Nucleus accumbens (tissue), 56 donors: ENCODE measurements at places on chromosomes 1 and 21.

DNA sequence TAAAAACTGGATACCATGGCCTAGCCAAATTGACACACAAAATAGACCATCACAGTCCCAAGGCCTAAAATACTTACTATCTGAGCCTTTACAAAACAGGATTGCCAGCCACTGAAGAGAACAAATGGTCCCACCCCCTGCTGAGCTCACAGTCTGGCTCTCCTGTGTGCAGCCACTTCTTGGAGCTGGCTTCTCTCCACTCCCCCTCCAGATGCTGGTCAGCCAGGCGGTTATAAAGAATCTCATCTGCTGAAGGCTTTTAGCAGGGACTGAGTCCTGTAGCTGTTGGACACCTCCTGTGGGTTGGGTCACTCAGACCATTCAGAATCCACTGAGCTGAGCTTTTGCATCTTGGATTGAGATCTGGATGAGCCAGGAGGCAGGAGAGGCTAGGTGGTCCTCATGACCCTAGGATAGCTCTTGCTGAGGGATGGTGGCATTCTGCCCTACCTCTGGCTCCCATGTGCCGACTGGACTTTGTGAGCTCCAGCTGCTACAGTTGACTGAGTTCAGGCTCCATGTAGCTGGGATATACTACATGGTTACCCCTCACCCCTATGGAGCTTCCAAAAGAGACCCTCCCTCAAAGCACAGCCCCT, 16.1 kb downstream of the OXCT2 start:
- no peak for DNase-seq

DNA sequence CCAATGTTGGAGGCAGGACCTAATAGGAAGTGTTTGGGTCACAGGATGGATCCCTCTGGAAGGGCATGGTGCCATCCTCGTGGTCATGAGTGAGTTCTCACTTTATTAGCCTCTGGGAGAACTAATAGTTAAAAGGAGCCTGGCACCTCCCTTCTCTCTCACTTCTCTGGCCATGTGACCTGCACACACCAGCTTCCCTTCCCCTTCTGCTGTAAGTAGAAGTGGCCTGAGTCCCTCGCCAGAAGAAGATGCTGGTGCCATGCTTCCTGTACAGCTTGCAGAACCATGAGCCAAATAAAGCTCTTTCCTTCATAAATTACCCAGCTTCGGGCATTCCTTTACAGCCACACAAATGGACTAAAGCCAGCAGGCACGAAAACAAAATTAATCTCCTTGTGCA, 23.6 kb downstream of the ACOT7 start:
- no peak for DNase-seq

GRCh38 chr1:92399076-92399475, 87.6 kb downstream of the GFI1 start:
- DNase-seq, result no peak

DNA sequence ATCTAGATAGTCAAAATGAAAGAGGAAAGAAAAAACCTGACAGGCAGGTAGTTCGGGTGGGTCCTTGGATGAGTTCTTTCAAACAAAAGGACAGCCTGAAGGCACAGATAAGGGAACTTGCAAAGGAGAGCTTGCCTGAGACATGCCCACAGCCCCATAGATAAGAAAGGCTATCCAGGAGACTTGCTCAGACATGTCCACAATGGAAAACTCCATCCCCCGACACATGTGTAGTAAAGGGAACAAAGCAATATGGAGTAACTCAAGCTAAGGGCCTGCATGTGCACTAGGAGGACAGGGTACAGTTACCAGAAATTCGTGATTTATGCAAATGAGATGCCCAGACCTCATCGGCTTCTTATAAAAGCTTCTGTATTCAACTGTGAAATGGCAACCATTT, 281.5 kb downstream of the NEGR1 start:
- DNase-seq, result no peak

DNA sequence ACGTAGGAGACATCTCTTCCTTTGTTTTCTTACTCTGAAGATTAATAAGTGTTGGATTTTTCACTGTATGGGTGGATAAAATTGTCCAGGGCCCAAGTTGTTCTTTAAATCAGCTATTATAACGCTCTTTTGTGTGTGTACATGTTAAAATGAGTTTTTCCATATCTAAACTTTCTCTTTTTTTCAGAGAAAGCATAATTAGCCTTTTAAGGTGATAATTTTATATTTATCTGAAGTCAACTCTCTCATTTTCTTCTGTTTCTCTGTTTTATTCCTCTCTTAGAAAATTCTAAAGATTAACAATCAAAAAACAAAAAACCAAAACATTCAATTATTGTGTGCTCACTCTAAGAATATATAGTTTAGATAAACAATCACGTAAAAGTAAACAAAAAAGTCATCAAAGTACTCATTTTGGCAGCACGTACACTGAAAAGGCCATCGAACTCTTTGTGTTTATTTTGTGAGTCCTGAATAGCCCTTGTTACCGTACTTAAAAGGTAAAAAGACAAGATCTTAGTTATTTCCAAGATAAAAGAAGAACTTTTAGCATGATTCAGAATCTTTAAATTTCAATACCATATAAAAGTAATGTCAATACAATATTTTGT, 7.2 kb upstream of the CDC73 start:
- DNase-seq, result no peak

- DNase-seq, result no peak
Observed at GRCh38 chr1:64179588-64179987, 23.8 kb upstream of the UBE2U start.

DNA sequence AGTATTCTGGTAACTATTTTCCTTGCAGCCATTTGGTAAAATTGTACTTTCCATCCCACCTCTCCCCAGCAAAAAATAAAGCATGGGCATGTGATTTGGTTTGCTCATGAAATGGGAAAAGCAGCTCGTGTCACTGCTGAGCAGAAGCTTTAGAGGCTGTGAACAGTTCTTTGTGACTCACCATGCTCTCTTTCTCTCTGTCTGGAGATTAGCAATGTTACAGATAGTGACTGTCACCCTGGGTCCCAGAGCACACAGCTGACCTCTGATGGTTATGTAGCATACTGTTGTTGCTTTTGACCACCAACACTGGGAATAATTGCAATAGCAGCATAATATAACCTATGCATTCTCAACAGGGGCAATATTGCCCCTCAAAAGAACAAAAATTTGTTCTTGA, 70.6 kb downstream of the RGS2 start:
- no peak for DNase-seq

DNA sequence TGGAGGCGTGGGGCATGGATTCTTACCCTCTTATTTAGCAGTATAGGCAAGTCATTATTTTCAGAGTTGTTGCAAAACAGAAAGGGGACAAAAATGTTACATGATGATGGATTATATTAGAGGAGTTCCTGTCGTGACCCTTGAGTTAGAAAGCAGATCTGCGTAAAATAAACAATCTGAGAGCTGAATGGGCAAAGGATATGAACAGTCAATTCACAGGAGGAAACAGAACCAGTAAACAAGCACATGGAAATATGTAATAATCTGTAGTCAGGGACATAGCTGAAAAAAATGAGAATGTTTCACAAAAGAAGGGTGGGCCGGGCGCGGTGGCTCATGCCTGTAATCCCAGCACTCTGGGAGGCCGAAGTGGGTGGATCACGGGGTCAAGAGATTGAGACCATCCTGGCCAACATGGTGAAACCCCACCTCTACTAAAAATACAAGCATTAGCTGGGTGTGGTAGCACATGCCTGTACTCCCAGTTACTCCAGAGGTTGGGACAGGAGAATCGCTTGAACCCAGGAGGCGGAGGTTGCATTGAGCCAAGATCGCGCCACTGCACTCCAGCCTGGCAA, 20.9 kb downstream of the RCAN1 start:
- DNase-seq, result no peak

GRCh38 chr1:21000245-21000594, 176.5 kb downstream of the EIF4G3 start:
- no peak for DNase-seq

DNA sequence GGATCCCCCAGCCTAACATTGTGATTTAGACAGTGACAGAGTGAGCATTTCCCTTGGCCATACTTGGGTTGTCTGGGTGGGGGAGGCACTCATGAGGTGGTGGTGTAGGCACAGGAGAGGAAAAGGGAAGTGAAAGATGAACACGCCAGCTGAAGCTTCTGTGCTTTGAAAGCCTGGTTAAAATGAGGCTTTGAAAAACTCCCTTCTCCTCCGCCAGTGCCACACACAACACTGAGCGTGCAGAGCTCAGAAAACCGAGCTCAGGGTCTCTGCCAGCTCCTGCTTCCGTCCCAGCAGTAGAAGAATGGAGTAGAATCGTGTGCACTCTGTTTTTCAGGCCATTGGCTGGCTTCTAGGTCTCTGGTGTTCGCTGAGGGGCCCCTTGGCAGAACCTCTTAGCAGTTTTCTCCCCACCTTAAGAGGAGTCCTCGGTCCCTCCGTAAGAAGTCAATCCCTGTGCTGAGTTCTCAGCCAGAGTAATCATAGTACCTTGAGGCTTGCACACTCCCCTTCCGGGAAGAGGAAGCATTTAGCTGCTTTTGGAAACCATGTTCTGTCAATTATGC, 12.9 kb downstream of the PLEKHM2 start:
- DNase-seq, result no peak

DNA sequence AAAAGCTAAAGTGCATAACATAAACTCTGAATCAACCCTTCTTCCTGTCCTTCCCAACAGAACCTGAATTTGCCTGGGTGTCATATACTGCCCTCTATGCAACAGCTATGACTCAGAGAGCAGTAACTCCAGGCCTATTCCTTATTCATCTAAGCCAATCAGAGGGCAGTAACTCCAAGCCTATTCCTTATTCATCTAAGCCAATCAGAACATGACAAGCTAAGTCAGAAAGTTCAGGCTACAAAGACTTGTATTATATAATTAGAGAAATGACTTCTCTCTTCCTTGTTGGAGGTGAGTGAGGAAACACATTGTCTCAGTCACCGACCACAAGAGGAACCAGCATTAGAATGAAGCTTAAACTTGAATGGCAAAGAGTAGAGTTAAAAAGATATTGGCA, 26.2 kb upstream of the TADA1 start:
- DNase-seq, result no peak

DNA sequence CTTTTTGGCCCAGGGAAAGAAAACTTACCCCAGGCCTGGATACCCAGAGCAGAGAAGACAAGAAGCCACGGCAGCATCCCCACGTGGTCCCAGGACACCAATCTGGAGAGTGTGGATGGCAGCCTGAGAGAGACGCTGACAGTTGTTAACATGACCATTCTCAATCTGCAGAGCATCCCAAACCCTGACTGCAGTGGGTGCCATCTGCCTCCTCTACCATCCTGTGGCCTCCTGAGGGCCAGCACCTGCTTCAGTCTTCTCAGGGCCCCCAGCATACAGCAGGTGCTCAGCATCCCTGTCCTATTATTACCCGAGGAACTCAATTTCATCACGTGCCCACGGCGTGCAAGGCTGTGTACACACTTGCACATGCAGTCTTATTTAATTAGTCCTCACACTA, 785 bp downstream of the PGLYRP4 start:
- DNase-seq, result no peak

DNA sequence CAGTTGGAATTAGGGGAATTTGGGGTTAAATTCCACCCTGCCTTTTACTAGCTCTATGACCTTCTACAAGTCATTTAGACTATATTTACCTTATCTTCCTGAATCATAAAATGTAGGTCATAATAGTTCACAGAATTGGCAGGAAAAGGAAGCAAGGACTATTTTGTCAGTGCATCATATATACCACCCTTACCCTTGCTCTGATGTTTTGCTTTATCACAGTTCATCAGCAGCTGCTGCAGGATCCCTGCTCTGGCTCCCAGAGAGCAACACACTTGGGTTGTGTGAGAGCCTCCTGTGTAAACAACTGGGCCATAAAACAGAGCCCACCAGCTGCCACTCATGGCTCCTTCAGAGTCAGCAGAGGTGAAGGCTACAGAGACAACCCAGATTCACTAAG, 631.6 kb upstream of the CAMK1G start:
- no peak for DNase-seq

- DNase-seq, result no peak
Observed at GRCh38 chr1:245092638-245092976, 62.2 kb upstream of the KIF26B start.
